ENCODE measurements at places on chromosomes 5 and 9. TPM values are rescaled to one million over a fixed set of nuclear protein-coding genes. Genes with fewer than 3 reads are reported as not detected.

SAXO1 gene
- total RNA-seq = not detected

CDH6 gene
- total RNA-seq = not detected

TMEFF1 gene
- 0.27 TPM for total RNA-seq

GRIA1 gene
- total RNA-seq = not detected

CDC20B gene
- total RNA-seq = not detected

CEL gene
- total RNA-seq = 2.1 TPM

SHOC1 gene
- not detected for total RNA-seq

C1QTNF3 gene
- 1.1 TPM for total RNA-seq

DNA sequence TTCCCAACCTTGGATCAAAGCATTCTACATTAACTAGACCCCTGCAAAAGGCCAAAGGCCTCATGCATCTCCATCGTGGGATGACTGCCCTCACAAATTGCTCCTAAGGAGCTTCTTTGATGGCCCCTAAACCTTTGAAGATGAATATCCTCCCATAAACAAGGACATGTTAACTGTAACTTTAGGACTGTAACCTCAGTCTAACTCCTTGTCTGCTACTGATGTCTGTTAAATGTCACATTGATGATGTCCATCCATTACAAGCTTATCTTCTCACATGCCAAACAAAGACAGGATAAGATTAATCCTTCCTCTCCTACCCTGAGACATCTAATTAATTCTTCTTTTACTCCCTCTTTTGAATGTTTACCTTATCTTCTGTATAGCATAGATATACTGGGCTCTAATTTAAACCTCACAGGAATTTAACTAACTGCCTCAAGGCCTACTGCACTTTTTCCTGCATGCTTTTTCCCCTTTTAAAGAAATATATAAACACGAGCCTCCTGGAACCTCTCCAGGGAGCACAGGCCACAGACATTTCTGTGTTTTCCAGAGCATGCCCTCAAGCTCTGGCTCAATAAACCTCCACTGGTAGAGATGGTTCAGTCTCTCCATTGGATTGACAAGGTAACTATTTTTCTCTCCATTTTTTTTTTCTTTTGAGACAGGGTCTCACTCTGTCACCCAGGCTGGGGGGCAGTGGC, 90.6 kb upstream of the SLC25A48 start:
- no peak for DNase-seq

GRCh38 chr9:90799271-90799852, 2.3 kb upstream of the SYK start:
- DNase-seq = no peak

DNA sequence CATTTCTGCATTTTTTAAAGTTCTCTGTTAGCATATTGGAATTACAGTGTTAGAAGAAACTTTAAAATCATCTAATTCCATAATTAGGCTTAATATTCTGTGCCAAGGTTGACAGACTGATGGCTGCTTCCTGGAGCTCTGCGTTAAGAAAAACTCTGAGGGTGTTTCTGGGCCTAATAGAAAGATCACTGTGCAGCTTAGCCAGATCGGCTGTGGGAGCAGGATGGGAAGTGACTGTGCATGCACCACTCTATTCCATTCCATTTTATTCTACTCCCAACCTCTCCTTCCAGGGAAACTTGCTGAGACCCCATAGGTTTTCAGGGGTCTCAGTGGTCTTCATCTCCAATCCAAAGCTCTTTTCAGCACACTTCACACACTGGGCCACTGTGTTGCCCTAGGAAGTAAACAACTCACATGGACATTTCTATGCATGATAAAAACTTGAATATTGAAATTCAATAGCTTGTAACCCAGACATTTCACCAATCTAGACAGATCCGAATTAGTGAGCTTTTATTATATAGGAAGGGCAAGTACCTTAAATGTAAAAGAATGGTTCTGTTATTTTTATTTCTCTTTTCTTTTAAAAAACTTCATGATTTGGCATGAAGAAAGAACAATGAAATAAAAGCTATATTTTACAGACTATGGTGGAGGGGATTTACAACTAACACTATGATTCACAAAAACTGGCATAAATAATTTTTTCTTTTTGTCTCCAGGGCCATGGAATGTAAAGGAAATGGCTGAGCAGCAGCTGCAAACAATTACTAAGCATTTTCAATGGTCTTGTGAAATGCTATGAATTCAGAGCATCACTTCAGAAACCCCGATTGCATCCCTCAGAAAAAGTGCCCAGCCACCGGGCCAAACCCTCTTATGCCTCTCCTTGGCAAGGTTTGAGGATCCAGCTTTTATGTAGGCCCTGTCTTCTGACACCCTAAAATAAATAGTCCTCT, 51.4 kb upstream of the DAB2 start:
- DNase-seq = no peak

GRCh38 chr5:175467983-175468690, 10.2 kb upstream of the SFXN1 start:
- DNase-seq = no peak

GRCh38 chr9:38334234-38334633, 58.3 kb upstream of the ALDH1B1 start:
- DNase-seq = no peak

GRCh38 chr5:60960591-60960990, 15.6 kb downstream of the NDUFAF2 start:
- peak; percentile 30 for DNase-seq

Measured in activated naive CD4-positive, alpha-beta T cell treated with anti-CD3 and anti-CD28 coated beads for 36 hours (primary cell).